ENCODE measurements at places on chromosomes 2 and 18.

- DNase-seq: no peak
These were observed 33.0 kb upstream of the MRPL33 start for GRCh38 chr2:27738349-27739057.

DNA sequence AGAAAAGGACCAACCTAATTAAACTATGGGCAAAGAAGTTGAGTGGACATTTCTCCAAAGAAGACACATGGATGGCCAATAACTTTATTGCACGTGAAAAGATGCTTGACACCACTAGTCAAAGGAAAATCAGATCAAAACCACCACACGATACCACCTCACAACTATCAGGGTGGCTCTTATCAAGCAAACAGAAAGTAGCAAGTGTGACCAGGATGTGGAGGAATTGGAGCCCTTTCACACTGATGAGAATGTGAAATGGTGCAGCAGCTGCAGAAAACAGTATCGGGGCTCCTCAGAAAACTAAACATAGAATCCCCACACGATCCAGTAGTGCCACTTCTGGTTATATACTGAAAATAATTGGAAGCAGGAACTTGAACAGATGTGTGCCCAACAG is 72.2 kb upstream of the ALKAL2 start:
- DNase-seq: no peak

GRCh38 chr2:51208521-51208920 is 176.6 kb upstream of the NRXN1 start:
- DNase-seq: no peak

DNA sequence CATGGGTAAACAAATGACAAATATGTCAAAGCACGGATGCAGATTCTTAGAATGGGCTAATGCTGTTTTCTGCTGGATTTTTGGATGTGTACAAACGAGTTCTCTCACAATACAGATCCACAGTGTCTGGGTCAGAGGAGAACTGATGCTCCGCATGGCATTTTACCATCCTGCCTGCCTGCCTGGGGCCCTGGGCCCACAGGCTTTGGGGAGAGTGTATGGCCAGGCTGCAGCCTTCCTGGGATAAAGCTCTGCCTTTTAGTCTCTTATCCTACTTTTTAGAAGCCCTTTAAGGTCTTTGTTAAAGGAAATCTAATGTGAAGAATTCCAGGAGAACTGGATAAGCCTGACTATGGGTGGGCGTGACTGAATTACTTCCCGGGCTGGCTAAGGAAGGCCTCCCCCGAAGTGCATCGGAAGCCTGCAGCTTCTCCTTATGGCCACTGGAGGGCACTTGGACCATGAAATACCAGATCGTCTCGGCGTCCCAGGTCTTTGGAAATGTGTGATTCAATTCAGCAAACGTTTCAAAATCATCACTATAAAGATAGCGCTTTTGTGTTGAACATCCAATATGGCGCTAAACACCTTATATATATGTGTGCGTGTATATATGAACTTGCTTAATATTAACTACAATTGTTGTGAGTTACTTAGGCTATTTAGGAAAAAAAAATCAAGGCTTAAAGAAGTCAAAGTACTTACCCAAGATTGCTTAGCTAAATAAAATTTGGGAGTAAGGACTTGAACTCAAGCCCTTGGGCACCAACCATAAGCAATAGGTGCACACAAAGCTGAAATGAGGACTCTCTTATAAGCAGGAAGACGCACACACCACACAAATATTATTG is 15.2 kb upstream of the DNPEP start:
- DNase-seq: peak; percentile 61

DNA sequence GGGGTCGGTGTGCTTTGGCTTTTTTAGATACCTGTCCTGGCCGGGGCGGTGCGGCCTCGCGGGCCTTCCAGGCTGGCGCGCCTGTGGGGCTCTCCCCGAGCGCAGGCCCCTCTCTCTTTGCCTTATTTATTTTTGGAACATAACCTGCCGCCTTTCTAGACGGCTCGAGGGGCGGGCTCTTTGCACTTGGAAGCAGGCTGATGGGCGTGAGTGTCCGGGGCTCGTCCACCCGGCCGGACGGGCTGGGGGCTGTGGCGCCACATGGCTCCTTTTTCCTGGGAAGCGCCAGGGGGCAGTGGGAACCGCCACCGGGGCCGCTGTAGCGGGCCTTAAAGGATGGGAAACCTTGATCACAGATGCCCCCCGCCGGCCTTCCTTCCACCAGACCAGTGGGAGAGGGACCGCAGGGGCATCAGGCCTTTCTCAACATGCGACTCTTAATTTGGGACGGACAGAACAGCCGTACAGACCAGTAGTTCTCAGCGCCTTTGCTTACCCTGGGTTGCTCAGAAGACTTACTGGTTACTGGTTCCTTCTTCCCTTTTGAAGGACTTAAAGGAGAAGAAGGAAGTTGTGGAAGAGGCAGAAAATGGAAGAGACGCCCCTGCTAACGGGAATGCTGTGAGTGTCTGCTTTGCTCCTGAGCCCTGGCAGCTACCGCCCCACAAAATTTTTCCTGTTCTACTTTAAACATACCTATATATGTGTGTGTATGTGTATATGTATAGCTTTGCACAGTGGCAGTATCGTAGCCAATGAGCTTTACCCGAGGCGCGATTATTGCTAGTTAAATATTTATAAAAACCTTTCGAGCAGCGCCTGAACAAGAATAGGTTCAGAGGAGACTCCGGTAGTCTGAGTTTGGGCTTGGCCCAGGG is 2.7 kb downstream of the PTMA start:
- DNase-seq: peak; percentile 85

- DNase-seq: no peak
These were observed 13.6 kb upstream of the ZNF397 start for GRCh38 chr18:35227254-35227653.

DNA sequence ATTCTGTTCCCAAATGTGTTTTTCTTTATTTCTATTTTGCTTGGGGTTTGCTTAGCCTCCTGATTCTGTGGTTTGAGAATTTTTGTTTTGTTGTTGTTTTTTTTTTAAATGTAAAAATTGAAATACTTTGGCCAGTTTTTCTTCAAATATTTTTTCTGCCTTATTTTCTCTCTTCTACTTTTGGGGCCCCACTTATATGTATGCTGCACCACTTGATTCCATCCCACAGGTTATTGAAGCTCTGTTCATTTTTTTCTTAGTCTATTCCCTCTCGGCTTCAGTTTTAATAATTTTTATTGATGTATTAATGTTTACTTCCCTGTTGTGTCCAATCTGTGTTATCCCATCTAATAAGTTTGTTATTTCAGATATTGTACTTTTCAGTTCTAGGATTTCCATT is 17.7 kb upstream of the VIT start:
- DNase-seq: no peak

- peak; percentile 26 for DNase-seq
These were observed 62.5 kb downstream of the DHRS9 start for GRCh38 chr2:169131587-169132512.

DNA sequence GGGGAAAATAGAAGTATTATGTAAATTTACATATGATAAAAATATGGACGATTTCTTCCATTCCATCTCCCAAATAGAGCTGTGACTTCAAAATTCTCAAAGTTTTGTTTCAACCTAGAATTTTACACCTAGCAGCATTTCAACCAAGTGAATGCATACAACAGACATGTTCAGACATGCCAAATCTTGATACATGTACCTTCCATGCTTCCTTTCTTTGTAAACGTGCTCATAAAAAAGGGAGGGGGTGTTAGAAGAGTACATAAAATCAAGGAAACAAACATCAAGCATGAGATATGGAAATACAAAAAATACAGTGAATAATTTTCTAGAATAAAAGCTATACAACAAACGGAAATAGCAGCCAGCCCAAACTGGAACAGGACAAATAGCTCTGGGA is 974.2 kb downstream of the ERBB4 start:
- DNase-seq: no peak

DNA sequence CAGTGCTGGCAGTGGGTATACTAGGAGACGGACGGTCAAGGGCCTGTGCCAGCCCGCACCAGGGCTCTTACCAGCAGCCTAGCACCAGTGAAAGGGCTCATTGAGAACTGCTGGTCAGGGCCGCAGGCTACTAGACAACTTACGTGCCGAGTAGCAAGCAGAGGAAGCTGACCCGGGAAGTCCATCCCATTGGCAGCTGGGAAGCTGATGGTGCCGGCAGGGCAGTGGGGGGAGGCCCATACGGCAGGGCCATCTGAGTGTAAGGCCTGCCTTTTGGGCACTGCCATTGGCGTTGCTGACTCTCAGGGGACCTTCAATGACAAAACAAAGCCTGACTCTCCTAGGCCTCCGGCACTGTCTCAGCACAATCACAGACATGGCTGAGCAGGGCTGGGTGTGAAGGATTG is 20.6 kb downstream of the EFR3B start:
- no peak for DNase-seq
